ENCODE measurements at places on chromosomes 7 and 10.
A peak's percentile ranks its signal among the peaks of the same experiment; 100 is the strongest.

GRCh38 chr7:35646289-35647023 lies 48.5 kb downstream of the HERPUD2 start:
- no peak for DNase-seq

- DNase-seq = no peak
These were observed 61.3 kb downstream of the TACC2 start for GRCh38 chr10:122050311-122050710.

GRCh38 chr10:27998954-27999275 lies at the start of gene ODAD2:
Gene ODAD2 (minus strand): TSS chr10:27999079. CDS start chr10:27995142, 3,937 bp downstream.
- DNase-seq = no peak

DNA sequence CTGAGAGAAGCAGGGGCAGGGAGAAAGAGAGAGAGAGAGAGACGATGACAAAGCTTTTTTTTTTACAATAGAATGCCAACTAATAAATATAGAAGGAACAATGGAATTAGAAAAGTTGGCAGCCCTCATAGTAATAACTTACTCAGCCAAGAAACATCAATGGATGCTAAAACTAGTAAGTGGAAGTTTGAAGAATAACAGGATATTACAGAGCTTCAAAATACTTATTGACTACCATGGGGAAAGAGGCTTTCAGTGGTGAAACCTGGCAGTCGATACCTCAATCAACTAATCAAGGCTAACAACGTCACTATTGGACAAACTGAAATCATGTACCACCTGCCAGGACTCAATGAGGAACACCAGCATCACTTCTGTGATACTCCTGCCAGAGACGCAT lies 100.5 kb upstream of the LRRC4 start:
- no peak for DNase-seq

- DNase-seq = no peak
These were observed 4.9 kb upstream of the PPIF start for GRCh38 chr10:79342295-79342761.

DNA sequence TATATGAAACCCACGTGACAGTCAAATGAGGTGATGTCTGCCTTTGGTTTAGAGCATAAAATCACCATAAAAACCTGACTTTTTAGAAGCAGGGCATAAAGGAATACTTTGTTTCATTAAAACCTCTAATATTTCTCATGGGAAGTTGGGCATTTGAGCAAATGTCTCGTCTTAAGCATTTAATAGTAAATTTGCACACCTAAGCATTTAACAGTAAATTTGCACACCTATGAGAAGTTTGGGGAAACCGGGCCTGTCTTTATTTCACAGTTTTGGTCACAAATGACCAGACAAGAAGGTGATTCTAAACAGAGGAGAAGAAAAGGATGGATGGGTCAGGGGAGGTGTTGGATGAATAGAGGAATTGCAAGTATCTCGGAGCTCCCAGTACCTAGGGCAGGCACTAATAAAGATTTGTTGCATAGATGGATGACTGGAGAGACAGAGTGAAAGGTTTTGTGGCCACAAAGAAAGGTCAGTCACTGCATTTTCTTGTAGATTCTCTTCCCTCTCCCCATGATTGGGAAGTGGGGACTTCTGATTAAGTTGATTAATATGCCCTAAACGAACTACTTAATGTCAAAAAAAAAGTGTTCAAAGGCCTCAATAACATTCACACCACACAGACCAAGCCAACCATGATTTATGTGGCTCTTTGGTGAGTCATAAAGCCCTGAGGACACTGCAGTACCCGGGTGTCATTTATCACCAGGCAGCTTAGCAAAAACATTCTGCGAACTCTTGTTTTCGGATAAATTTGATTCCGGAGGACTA lies 158.2 kb downstream of the SPAG6 start:
- no peak for DNase-seq

- no peak for DNase-seq
These were observed 12.2 kb downstream of the BHLHA15 start for GRCh38 chr7:98223351-98223897.

DNA sequence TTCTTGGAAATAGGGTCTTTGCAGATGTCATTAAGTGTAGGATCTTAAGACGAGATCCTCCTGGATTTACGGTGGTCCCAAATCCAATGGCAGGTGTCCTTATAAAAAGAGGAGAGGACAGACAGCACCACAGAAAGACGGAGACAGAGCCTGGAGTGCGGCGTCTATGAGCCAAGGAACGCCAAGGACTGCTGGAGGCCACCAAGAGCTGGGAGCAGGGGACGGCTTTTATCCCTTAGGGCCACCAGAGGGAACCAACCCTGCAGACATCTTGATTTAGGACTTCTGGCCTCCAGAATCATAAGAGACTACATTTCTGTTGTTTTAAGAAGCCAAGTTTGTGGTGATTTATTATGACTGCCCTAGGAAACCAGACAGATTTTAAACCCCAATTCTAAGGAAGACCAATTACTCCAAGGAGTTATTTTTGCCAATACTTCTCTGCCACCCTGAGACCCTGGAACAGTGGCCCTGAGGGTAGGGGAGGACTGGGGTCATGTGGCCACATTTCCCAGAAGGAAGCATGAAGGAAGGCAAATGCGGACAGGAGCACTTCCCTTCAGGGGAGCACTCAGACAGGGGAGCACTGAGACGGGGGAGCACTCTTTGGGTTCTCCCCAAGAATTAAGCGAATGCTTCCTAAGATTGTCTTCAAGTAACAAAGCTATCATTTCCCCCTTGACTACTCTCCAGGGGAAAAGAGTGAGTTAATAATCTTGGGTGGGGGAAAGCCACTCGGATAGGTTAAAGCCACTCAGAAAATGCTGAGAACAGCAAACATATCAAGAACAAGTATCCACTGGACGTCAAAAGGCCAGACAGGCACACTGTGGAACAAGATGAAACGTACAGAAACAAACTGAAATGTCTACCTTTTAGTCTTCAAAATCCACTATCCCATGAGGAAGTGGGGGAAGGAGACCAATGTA lies 67.5 kb downstream of the CHST15 start:
- DNase-seq = no peak

DNA sequence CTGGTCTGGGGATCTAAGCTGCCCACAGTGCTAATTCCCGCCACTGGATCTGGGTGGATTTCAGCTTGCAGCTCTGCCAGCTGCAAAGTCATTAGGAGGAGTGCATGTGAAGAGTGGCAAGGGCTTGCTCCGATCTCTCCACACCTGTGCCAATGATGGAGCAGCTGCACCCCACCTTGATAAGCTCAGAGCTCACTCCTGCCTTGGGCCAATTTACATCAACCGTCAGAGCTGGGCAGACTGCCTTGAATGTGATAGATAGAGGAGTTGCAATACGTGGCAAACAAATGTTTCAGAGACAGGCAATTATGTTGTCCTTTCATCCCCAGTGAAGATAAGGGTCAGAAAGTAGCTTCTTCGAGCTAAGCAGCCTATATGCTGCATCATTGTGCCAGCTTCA lies 379.9 kb downstream of the SH2D4B start:
- no peak for DNase-seq

- DNase-seq = no peak
These were observed 313.0 kb downstream of the DOCK4 start for GRCh38 chr7:111893190-111893589.

GRCh38 chr10:9056521-9056920 lies 1002.0 kb downstream of the GATA3 start:
- DNase-seq = no peak

DNA sequence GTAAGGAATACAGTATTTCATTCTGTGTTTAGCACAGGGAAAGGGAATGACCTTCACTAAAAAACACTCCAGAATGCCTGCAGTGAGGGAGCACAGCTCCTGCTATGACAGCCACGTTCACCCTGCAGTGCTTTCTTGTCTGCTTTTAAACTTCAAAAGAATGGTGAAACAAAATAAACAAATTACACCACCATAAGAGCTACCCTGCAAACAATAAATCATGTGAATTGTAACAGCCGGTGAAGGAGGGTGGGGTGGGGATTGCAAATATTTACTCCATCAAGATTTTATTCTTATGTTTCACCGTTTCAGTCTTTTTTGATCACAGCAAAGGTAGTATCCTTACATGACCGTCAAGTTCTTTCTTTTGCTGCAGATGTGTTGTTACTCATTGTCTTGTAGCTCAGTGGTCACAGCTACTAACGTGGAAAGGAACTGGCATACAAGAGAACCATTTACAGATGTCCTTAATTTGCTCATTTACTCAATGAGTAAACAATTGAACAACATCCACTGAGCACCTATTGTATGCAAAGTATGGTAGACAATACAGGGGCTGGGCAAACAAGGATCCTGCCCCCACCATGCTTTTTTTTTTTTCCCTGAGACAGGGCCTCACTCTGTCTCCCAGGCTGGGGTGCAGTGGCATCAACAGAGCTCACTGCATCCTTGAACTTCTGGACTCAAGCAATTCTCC lies 4.1 kb upstream of the CHN2 start:
- peak; percentile 22 for DNase-seq

DNA sequence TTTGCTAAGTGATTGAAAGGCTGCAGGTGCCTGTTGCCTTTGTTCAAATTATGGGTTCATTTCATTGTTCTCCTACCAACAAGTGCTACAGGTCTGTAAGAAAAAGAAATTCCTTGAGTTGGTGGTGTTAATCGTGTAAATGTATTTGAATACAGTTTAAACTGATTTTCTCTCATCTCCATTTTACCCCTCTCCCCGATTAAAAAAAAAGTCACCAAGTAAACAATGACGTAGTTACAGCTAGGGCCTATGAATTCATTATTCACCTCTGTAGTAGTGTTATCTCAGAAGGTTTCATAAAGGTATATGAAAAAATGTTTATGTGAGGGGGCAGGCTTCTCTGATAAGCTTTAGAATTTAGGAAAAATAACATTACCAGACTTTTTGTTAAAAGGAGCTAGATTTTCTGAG lies 1.1 kb downstream of the REEP3 start:
- peak; percentile 23 for DNase-seq

- no peak for DNase-seq
These were observed 48.9 kb downstream of the VOPP1 start for GRCh38 chr7:55523366-55523765.

DNA sequence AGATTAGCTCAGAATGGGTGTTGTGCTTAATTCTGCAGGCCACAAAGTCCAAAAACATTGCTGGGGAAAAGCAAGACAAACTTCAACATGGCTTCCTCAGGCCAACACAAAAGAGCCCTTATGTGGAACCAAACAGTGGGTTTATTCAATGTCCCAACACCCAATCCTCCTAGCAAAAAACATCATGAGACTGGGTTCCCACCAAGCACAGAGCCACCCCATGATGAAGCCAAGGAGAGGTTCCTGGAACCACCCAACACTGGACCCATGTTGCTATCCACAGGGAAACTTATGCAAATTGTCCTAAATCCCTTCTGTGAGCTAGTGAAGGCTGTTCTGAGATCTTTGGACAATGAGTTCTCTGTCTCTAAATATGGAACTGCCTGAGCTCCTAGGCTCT lies 24.0 kb downstream of the SLC25A13 start:
- no peak for DNase-seq

DNA sequence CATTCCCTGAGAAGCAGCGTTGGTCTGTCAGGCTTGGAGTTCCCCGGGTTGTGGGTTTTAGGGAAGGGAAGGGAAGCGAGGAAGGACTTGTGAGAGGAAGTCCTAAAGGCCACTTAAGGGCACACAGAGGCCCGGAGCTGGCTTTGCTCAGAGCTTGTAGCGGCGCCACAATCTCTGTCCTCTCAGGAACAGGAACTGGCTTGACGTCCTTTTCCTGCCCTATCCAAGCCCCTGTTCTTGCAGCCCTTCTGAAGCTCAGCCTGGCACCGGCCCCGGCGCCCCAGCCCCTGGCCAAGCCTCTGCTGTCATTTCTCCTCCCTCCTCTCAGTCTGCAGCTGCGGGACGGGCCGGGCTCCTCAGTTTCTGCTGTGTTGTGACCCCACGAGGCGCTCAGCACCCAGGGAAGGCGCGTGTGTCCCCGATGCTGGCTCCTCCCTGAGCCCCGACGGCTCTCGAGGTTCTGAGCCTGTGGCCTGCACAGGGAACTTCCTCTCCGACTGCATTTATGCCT lies at the start of gene GIMAP8:
Gene GIMAP8 (plus strand): TSS at position 140 of the 511 bp plus-strand sequence. CDS start 16,069 bp downstream, outside the sequence.
- no peak for DNase-seq

- no peak for DNase-seq
These were observed 144.2 kb upstream of the NRP1 start for GRCh38 chr10:33478675-33479125.

GRCh38 chr7:80303315-80303714 lies 168.7 kb downstream of the GNAI1 start:
- DNase-seq = no peak

DNA sequence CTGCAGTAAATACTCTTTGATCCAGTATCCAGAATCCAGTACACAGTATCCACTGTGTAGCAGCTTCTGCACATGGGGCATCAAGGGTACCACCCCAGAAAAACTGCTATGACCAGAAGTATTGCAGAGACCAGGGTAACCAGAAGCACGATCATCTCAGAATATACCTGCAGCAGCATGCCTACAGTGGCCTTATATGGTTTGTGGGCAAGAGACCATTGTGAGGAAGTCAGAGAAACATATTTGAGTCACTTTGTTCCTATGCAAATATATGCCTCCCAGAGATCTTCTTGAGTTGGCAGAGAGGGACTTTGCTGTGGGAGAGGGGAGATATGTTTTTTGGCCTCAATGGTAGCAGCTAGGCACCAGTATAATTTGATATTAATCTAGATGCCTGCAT lies 206.4 kb upstream of the LRRTM3 start:
- DNase-seq = no peak

DNA sequence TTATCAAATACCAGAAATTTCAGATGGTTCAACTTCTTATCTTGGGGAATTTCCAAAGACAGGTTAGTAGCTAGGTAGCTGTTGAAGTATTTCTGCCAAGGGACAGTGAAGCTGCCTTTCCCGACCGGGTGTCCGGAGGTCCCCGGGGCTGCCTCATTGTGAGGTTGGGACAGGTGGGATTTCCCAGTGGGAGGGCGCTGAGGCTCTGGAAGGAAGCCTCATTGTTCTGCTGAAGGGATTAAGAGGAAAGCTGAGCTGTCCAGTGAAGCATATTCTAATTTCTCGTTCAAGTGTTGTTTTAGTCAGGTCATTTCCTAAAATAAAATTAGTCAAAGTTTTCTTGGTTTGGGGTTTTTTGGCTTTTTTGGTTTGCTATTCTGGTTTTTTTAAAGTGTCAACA lies 244.2 kb downstream of the MGMT start:
- DNase-seq = no peak

DNA sequence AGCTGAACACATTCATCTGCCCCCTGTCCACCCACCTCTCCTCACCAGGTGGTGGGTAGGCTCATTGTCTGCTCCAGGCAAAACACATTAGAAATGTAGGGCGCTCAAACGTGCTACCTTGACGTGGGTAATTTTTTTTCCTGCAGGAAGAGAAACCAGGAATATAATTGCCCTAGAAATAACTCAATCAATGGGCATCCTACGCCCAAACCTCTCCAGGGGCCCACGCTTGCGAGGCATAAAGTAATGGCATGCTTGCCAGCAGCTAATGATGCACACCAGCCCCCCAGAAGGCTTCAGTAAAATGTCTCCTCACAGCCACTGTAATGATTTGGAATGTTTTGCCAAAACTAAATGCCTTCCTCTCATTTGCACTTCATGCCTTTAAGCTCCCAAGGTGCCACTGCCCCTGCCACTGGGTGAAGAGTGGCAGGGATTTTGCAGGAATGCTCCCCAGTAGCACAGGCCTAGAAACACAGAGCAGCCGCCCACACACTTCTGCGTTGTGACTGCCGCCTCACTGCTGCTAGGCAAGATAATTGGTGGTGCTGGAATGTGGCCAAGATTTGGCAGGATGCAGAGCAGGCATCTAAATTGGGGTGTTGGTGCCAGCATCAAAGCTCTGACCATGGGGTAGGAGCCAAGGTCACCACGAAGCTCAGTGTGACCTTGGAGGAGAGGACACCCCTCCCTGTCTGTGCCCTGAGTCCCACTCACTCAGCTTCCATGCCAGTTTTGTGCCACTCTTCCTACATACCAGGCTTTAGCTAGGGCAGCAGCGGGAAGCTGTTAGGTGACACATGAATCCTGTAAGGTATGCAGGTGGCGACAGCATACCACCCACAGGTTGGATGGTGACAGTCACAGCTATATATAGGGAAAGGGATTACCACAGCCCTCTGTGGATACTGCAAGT lies 48.7 kb upstream of the PPP1R3C start:
- no peak for DNase-seq

All from NCI-H1092 (cell line).